H9 (cell line): ENCODE measurements at places on chromosomes 7 and 10.

DNA sequence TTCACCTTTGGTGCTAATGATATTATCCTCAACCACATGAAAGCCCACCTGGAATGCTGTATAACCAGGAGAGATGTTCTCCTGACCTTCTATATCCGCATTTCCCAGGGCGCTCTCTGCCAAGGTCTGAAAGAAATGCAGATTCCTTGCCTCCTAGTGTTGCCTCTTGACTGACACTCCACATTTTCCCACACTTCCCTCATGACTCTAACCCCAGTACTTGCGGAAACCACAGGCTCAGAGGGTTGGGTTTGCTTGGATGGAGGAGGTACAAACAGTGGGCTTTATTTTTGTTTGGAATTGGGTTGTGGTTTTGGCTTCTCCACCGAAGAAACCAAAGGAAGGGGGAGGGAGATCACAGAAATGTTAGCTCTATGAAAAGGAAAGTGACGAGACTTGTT lies 222.9 kb upstream of the CELF2 start:
- DNase-seq, result no peak

- peak; percentile 12 for DNase-seq
Measured at GRCh38 chr7:101560856-101561255, 68.2 kb downstream of the MYL10 start.

DNA sequence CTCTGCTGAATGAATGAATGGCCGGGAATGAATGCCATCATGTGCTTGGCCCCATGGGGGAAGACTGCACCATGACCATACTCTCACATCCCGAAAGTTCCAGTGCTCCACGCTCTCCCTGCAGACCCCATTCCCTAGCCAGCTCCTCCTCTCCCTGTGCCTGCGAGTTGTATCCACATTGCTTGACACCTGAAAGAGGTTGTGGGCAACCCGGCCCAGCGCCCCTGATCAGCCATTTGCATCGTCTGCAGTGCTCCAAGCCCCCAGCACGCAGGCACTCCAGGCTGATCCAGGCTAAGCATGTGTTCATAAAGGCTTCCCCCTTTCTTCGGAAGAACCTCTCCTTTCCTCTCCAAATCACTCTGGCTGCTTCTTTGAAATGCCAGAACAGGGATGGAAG lies 354.4 kb upstream of the MKI67 start:
- DNase-seq, result no peak

- no peak for DNase-seq
Measured at GRCh38 chr7:40551685-40552576, 417.1 kb downstream of the SUGCT start.

DNA sequence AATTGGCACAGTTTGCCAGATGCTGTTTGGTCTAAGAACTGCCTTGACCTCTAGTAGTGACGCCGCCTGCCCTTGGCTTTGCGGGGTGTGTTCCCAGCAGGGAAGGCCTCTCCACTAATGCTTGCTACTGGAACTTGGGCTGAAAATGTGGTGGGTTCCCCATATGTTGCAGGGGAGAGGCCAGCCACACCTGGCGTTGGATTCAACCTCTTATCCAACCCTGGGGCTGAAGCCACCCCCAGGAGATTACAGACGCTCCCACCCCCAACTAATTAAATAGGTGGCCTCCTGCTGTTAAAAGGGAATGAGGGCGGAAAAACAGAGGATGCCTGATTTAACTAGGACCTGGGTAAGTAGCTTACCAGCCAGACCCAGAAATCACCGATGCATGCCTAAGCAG lies 19.2 kb upstream of the ATOH7 start:
- DNase-seq, result no peak

DNA sequence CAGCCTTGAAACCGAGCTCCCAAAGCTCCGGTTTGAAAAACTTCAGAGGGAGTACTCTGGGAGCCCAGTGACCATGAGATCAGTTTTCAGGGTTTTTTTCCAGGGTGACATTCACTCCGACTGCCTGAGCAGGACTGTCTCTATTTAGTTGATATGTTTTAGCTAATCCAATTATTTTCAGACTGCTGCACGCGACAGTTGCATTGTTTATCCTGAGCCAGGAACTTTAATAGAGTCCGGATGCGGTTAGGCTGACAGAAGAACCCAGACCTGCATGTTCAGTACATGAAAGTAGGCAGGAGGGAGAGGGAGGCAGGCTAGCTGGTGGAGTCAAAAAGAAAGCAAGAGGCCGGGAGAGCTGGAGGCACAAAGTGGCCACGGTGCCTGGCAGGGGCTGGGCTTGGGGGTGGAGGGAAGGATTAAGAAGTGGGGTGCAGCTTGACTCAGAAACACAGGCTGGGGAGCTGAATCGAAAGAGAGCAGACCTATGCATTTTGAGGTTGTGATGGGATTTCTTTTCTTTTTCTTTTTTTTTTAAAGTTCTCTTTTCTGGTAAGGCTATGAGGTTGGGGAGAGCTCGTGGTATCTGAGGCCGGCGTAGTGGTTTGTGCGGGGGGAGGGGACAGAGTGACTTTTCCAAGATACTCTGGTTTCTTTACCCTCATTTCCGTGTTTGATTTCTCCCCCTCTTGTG lies 5.7 kb downstream of the GATA3 start:
- DNase-seq, result peak; percentile 33

GRCh38 chr7:157436763-157437480 lies 100.1 kb downstream of the DNAJB6 start:
- no peak for DNase-seq

GRCh38 chr10:84191106-84191505 lies 3.2 kb upstream of the CDHR1 start:
- DNase-seq, result no peak

DNA sequence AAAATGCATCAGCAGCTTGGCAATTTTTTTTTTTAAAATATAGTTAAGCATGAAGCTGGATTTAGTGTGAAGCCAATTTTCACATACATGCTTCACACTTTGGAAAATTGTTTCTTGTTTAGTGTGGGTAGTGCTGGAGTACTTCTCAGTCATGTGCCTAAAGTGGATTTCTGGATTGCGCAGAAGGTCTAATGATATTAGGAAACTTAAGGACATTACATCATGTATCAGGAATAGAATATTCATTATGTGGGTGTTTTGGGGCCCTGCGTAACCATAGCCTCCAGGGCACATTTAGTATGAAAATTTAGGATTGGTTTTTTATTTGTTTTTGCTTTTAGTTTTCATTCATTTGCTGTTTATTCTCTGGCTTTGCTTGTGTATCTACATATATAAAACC lies 28.8 kb upstream of the BNIP3 start:
- no peak for DNase-seq

DNA sequence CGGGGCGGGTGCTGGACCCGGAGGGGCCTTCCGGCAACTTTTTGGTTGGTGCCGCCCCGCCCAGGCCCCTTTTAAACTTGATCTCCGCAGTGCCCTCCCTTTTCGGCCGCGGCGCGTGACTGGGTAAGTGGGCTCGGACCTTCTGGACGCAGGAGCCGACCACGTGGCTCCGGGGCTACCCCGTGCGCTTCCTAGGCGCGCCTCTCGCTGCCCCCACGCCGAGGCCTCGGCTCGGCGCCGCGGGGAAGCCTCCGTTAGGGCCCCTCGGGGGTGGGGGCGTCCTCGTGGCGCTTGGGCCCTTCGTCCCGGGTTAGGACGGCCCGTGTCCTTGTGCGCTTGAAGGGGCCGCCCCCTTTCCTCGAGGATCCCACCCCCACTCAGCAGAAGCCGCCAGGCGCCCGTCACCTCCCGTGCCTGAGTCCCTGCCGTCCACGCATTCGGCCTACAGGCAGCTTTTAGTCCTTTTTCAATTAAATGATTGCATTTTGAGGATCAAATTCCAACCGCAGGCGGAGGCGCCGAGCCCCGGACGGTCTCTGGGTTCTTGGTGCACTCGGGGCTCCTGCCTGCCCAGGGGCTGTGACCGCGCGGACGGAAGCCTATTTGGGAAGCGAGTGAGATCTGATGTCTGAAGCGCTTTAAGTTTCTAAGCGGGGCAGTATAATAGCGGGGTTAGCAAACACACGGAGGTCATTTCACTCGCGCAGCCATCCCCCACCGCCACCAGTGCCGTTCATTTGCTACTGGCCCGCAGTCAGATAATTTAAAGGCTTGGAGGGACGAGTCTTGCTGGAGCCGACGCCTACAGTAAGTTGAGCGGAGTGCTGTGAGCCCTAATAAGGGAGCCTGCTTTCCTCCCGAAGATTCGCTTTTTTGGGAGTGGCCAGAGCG lies 31.8 kb upstream of the TOMM7 start:
- peak; percentile 86 for DNase-seq

- DNase-seq, result no peak
Measured at GRCh38 chr7:72754312-72754711, 73.7 kb downstream of the TYW1B start.

DNA sequence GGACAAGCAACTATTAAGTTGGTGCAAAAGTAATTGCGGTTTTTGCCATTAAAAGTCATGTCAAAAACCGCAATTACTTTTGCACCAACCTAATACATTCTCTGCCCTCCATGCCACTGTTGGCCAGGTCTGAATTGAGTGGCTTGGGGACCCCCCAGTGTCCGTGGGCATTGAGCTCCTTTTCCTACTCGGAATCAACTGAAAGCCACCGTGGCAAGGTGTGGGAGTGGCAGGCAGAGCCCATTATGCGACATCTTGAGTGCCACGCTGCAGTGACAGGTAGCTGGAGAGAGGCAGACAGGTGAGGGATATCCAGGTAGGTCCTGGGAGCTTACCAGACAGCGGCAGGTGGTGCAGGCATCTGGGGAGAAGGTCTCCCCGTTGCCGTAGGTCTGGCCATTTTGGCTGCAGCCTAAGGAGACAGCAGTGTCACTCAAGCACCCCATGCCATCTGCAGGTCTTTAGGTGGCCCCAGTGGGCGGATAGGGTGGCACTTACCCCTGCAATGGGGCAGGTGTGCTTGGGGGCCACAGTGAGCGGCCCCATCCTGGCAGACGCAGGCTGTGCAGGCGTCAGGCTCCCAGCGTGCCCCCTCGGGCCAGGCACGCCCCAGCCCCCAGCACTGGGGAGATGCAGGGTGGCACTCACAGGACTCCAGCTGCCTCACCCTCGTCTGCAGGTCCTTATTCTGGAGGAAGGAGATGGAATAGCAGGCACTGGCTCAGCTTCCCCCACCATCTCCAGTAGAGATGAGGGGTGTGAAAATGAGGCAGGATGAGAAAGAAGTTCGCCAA lies 3.5 kb downstream of the KCP start:
- DNase-seq, result peak; percentile 24

DNA sequence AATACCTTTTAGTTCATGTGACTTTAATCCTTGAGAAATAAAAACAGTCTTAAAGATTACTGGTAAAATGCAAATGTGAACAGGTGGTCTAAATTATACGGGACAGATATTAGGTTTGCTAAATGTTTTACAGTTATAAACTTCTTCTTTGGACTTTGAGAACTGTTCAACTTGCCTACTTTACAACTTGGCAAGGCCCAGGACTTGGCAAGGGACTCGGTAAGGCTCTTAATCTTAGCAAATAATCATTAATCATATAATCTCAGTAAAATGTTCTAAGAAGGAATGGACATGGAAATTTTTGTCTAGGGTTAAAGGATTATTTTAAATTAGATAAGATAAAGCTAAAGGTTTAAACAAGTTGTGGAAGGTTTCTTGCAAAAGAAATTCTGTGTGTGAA lies 4.8 kb upstream of the UBE2D4 start:
- DNase-seq, result no peak

DNA sequence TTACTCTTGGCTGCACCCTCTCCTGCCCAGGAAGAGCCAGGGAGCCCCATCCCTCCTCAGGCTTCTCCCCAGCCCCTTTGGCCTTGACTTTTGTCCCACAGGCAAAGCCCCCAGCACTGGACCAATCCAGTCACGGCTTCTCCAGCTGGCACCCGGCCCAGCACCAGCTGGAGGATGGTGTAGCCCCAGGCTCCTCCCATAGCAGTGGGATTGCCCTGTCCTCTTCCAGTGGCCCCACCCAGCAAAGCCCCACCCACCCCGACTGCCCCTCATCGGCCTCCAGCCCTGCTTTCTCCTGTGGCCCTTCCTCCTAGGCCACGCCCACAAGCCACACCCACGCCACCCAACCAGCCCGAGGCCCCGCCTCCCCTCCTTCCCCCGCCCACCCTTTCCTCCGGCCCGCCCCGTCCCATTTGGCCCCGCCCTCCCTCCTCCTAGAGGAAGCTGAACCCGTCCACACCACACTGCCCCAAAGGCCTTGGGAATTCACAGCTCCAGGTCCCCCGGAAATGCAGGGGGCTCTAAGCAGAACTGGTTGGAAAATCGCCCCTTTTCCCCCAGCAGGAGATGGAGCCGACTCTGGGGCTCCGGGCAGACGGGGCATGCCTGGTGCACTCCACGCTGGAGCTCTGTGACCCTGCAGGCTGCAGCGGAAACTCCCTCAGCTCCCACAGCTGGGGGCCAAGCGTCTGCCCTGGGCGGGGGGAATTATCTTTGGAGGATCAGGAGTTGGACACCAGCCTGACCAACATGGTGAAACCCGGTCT lies 25.2 kb downstream of the GET4 start:
- peak; percentile 99 for DNase-seq

GRCh38 chr10:103265717-103266329 lies 11.1 kb upstream of the INA start:
- peak; percentile 77 for DNase-seq

DNA sequence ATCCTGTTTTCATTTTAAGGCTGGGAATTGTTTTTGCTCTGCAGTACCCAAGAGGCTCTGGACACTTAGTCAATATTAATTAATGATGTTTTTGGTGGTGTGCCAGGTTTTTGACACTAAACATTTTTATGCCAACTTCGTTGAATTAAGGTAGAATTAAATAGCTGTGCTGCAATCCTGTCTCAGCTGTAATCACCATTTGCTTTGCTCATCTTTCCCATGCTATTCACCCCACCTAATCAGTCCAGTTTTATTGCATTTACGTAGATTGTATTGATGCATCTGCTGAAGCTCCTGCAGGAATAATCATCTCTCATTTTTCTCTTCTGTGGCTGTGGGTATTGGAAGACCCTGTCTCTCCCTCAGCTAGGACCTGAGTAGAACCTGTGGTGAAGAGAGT lies 52.6 kb upstream of the TRUB1 start:
- DNase-seq, result no peak

GRCh38 chr7:144487901-144488300 lies 84.4 kb upstream of the NOBOX start:
- DNase-seq, result peak; percentile 54

- no peak for DNase-seq
Measured at GRCh38 chr10:125256026-125256425, 95.7 kb upstream of the CTBP2 start.

GRCh38 chr10:79132681-79133381 lies 64.1 kb downstream of the ZMIZ1 start:
- no peak for DNase-seq
